GM12891 (cell line): ENCODE measurements at places on chromosomes 5 and 9.

DNA sequence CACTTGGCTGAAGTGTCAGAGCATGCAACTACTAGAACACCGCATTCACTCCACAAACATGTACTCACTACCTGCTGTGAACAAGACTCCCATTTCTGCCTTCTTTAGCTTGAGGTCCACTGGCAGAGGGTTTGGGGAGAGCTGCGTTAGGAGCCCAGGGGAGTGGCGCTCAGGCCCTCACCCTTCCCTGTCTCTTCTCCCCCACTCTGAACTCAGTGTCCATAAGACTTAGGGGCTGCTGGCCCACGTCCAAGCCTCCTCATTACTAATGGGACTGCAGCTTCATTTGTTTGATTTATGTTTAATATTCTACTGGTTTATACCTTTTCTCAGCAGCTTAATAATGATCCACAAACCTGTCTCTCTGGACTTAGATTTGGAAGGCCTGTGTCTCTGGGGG lies 70.9 kb downstream of the HSPA4 start:
- DNase-seq = no peak

- no peak for DNase-seq
These were observed 102.2 kb upstream of the SPRY4 start for GRCh38 chr5:142427015-142427364.

DNA sequence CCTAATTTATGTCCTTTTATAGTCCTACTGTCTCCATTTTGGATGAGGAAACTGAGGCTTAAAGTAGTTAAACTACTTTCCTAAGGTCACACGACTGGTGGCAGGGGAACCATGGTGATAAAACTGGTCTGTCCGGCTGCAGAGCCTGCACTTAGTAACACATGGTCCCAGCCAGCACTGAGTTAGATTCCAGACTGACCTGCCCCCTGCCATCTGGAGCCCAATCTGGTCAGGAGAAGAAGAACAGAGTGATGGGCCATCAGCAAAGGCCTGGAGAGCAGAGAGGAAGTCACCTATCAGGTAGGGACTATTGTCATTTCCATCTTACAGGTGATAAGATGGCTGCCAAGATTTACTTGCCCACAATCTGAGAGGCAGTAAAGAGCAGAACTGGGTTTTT lies 86.6 kb upstream of the SLC25A48 start:
- DNase-seq = no peak

- DNase-seq = no peak
These were observed 565.0 kb downstream of the DMRTA1 start for GRCh38 chr9:23011669-23012068.

- DNase-seq = peak; percentile 37
These were observed 828 bp downstream of the ZSWIM6 start for GRCh38 chr5:61332851-61333320.

GRCh38 chr5:14414656-14415023 lies 167.0 kb upstream of the OTULINL start:
- no peak for DNase-seq

DNA sequence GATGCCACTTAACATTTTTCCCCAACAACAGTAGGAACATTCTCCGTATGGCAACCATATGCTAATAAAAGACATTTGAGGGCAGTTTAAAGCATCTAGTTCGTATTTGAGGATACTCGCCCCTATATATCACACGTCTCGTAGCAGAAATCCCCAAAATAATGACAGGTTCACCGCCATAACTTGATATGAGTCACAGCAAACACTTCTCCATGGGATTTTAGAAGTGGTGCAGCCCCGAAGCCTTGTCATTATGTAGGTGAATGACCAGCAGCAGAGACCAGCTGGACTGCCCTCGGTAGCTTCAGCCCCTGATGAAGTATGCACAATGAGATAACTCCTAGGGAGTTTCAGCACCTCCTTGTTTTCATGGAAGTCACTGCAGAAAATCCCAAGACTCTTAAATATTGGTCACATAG lies 2.0 kb downstream of the CTNND2 start:
- no peak for DNase-seq

GRCh38 chr9:127979015-127979332 lies 1.8 kb downstream of the EEIG1 start:
- no peak for DNase-seq

DNA sequence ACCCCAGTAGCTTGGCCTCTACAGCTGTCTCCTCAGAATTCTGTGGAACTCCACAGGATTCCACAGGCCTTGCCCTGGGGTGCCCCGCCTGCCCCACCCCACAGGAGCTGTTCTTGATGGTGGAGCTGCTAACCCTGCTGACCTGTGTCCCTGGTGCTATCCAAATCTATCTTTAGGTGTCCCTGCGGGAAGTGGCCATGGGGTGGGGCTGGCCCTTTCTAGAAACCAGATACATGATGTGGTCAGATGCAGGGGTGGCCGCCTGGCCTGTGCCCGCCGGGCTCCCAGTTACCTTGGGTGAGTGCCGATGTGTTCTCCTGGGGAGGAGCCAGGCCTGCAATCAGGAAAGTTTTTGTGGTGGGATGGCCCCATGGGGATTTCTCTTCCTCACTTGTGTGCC lies 34.2 kb downstream of the WNK2 start:
- no peak for DNase-seq

DNA sequence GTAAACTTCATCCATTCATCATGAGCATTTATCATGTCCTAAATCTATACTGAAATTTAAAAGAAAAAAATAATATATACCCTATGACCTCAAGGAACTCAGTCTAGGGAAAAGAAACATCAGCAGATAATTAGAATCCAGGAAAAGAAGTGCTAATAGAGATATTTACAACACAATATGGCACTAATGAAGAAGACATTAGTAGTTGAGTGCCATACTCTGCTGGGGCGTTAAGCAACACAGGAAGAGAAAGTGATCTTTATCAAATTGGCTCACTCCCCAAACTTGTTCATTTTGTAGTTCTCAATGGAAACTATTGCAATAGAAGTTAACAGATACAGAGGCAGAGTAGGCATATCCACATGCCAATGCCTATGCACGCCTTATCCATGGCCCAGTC lies 27.5 kb downstream of the GABRA6 start:
- no peak for DNase-seq

GRCh38 chr5:157801-158200 lies 33.5 kb upstream of the LRRC14B start:
- DNase-seq = no peak

- DNase-seq = no peak
These were observed 19.6 kb downstream of the PPARGC1B start for GRCh38 chr5:149749481-149750365.

DNA sequence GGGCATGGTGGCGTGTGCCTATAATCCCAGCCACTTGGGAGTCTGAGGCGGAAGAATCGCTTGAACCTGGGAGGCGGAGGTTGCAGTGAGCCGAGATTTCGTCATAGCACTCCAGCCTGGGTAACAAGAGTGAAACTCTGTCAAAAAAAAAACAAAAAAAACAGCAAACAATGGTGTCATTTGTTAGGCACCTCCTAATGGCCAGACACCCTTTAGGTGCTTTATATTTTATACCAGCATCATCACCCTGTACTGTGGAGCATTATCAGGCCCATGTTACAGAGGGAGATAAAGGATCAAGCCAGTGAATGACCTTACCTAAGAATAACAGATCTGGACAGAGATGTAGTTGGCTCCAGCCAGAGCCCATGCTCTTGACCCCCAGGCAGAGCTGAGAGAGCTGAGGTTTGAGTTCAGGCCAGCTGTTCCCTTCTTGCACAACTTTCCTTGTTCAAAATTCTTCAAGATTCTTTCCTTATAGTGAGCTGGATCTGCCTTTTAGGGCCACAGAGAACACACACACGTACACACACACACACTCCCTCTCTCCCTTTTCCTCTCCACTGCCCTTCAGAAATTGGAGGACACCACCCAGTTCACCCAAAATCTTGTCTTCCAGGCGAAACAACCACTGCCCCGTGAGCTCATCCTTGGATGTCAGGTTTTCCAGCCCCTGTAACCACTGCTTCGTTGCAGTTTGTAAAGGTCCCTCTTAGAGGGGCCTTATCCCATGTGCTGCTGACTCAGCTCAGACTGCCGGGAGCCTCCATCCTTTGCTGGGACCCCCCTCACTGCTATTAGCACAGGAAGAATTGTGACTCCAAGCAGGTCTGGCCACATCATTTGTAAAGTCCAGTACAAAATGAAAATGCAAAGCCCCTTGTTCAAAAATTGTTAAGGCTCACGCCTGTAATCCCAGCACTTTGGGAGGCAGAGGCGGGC lies 10.4 kb upstream of the PTGES start:
- no peak for DNase-seq

GRCh38 chr9:13993632-13994185 lies 320.2 kb downstream of the NFIB start:
- DNase-seq = no peak

- no peak for DNase-seq
These were observed 284.1 kb upstream of the CLINT1 start for GRCh38 chr5:158143081-158143480.

DNA sequence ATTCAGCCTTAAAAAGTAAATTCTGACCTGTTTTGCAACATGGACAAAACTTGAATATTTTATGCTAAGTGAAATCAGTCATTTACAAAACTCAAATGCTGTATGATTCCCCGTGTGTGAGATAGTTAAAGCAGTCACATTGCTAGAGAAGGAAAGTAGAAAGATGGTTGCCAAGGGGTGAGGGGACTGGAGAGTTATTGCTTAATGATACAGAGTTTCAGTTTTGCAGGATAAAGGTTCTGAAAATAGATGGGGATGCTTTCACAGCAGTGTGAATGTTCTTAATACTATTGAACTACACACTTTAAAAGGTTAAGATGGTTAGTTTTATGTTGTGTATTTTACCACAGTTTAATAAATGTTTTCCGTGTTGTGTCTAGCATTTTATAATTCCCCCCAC lies 51.2 kb downstream of the SGCD start:
- no peak for DNase-seq

DNA sequence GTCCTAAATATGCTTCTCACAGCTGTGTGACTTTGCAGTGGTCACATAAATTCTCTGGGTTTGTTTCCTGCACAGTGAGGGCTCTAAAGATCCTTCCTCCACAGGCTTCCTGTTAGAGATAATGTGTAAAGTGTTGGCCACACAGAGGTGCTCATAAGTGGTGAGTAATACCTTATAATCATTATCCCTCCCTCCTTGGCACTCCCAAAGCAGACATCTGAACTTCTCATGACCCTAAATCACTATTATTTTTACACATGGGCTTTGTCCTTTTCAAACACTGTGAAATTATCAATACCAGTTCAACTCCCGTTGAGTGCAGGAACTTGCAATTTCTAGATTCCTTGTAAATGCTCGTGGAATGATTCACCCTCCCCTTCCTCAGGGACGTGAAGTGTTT lies 100.2 kb downstream of the BRINP1 start:
- no peak for DNase-seq

GRCh38 chr5:139637438-139638089 lies 10.6 kb upstream of the CXXC5 start:
- DNase-seq = peak; percentile 80

DNA sequence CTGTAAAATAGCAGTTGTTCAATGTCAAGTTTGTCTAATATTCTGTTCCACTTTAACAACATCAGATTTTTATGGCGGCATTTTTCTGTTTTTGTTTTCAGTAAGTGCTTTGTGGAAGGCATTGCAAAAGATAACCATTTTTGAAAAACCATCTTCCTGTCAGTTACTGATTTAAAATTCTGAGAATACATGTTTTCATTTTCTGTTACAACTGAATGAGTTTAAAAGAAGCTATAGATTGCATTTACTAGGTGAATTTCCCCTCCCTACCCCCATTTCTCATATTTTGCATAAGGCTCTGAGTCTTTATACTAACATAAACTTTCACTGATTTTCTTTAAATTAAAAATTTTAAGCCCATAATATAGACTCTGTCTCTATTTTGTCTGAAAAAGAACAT lies 4.6 kb upstream of the ERAP2 start:
- no peak for DNase-seq

DNA sequence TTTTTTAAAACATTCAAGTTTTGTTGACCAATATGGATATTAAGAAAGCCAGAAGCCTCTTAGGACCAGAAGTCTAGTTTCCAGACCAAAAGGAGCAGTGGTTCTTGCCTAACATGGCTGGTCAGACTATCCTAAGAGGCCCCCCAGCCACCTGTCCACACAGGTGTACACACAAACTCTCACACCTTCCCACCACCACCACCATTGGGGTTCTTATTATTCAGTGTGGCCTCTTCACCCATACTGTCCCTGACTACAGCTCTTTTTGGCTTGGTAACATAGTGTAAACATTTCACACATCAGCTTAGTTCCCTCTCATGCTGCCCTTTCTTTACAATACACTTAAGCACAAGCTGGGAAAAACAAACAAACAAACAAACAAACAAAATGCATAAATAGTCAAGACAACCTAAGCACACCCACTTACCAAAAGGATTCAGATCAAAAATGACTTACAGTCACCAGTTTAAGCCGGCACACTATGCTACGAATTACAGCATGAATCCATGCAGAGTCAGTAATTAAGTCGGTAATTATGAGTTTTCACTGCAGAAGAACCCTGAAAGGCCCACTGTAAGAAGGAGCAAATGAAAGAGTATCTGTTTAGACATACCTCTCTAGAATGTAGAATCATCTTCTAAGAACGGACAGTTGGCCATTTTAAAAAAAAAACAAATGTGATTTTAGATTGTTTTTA lies 9.5 kb downstream of the LHFPL2 start:
- DNase-seq = no peak

GRCh38 chr9:120360046-120360445 lies 219.9 kb downstream of the CDK5RAP2 start:
- DNase-seq = no peak

DNA sequence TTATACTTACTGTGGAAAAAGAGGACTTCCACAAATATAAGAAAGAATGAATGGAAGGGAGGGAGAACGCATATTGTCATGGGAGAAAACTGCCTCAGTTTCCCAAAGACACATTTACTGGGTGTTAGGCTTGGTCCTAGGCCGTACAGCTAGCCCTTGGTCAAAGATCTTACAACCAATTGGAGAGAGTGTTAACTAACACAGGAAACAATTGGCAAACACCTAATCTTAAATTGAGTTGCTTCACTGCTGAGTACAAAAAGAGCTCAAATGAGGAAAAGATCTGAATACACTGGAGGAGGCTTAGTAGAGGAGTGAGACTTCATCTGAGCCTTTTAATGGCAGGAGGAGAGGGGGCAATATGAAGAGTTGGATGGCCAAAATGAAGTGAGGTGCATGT lies 161.7 kb downstream of the GLIS3 start:
- DNase-seq = no peak

DNA sequence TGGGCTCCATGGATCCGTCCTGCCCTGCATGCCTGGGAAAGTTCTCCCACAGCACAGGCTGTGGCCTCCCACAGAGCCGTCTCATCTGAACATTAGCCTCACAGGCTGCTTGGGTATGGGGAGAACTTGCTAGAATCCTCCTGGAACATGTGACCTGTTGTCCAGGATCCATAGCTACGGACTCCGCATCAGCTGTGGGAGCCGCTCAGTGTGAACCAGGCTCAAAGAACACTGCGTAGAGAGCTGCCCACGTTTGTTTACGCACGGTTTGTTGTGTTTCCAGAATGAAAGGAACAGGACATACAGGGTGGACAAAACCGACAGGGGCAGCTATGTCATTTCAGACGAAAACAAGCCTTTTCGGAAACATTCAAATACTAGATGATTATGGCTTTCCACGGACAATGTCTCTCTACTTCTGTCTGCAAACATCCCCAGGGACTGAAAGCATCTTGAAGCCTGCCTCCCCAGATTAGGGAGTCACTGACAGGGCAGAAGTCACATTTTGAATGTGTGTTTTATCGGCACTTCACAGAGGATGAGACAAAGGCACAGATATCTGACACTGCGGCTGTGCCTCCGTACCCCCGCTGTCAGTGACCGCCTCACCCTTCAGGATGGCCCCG lies 390.3 kb downstream of the GADD45G start:
- DNase-seq = no peak
